RPMI7951 (cell line): ENCODE measurements at places on chromosomes 1 and 21.

DNA sequence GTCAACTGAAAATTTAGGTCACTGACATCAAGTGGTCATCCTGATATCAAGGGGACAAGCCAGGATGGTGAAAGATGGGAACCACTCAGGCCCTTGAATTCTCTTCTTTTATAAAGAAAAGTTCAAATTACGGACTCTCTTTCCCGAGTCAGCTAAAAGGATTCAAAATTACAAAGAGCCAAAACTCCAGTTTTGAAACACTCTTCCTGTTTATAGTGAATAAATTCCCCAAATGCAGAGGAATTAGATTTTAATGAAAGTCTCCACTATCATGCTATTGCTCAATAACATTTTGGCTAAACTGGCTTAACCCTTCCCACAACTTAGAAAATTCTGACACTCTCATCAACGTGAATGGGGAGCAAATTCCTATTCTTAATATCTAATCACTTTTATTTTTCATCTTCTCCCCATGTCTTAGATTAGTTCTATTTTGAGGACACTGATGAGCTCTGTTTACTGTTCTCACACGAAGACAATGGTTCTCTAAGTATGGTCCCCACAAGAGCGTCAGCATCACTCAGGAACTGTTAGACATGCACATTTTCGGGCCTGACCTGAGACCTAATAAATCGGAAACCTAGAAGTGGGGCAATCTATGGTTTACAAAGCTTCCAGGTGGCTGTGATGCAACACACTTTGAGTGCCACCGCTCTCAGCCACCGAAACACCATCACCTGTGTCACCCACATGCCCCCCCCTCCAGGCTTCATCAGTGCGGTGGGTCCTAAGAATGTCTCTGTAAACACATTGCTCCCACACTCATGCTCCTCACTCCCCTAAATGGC, 64.4 kb upstream of the TIAM1 start:
- no peak for DNase-seq

DNA sequence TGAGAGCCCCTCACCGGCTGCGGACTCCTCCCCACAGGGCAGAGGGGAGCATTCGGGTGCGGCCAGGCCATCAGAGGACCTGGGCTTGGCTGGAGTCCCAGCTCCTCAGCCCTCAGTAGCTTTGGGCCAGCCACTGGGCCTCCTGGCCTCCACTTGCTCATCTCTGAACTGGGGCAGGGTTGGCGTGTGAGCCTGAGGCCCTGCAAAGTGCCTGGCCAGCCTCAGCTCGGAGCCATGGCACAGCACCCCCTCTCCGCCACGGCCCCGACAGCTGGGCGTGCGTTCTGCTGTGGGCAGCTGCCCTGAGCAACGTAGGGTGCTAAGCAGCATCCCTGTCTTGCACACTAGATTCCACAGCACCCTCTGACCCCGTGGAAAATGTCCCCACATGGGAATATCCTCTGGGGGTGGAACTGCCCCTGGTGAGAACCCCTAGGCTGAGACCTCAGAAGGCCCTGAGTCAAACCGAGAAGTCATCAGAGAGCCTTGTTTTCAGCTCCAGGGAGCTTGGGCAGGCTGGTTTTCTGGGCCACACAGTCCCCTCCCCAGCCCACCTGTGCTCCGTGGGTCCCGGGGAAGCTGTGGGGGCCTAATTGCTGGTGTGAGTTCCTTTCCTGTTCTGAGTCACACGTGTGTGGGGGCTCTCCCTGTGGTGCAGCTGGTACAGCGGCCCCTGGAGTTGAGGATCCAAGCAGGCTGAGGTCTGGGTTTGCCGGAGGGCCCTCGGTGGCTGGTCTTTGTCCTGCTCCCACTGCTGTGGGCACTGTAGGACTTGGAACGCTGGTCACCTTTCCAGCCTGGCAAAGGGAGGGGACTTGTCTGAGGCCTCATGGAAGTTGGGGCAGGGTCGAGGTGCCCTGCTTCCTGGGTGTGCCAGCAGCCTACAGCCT, 24.5 kb downstream of the TP73 start:
- no peak for DNase-seq

GRCh38 chr1:154270833-154271232, 1.6 kb upstream of the HAX1 start:
- no peak for DNase-seq

GRCh38 chr1:79808816-79809475, 802.4 kb upstream of the ADGRL4 start:
- DNase-seq, result no peak

DNA sequence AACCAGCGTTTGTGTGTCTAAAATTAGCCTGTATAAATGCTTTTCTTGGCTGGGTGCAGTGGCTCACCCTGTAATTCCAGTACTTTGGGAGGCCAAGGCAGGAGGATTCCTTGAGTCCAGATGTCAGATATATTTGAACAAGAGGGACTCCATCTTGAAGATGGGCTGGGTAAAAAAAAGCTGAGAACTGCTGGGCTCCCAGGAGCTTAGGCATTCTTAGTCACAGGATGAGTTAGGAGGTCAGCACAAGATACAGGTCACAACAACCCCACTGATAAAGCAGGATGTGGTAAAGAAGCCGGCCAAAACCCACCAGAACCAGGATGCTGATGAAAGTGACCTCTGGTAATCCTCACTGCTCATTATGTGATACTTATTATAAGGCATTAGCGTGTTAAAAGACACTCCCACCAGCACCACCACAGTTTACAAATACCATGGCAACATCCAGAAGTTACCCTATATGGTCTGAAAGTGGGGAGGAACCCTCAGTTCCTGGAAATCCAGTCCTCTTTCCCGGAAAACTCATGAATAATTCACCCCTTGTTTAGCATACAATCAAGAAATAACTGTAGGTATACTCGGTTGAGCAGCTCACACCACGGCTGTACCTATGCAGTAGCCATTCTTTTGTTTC, 36.2 kb upstream of the ZNF496 start:
- DNase-seq, result peak; percentile 69

DNA sequence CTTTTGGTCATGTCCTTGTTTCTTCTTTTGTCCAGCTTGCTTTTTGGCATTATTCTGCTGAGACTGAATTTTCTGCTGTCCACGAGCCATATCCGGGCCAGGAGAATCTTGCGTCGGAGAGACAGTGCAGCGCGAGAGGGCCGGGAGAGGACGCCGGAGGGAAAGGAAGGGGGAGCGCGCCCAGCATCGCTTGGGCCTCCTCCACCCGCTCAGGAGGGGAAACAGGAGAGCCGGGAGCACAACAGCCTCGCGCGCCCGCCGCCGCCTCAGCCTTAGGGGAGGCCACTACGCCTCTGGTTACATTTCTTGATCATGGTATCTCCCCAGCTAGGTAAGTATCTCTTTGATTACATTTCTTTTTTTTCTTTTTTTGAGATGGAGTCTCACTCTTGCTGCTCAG, 7.4 kb upstream of the DEGS1 start:
- DNase-seq, result peak; percentile 56

- peak; percentile 52 for DNase-seq
These were observed 66.0 kb upstream of the EFHD2 start for GRCh38 chr1:15343729-15344128.

- DNase-seq, result no peak
These were observed 40.9 kb downstream of the MTARC1 start for GRCh38 chr1:220827445-220828178.

DNA sequence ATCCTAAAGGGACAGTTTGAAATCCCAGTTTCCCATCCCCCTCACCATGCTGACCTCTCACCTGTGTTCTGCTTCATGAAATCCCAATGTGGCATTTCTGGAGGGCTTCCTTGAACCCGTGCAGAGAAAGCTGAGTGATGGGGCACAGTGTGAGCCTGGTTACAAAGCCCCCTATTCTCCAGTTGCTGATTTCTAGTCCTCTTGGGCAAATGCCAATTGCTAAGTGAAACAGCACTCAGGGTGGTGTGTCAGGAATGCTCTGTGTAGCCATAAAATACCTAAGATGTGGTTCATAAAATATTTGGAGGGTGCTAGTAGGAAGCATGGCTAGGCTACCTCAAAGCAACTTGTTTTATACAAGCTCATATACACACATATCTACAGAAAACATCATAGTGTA, 32.0 kb downstream of the SUSD4 start:
- peak; percentile 23 for DNase-seq

DNA sequence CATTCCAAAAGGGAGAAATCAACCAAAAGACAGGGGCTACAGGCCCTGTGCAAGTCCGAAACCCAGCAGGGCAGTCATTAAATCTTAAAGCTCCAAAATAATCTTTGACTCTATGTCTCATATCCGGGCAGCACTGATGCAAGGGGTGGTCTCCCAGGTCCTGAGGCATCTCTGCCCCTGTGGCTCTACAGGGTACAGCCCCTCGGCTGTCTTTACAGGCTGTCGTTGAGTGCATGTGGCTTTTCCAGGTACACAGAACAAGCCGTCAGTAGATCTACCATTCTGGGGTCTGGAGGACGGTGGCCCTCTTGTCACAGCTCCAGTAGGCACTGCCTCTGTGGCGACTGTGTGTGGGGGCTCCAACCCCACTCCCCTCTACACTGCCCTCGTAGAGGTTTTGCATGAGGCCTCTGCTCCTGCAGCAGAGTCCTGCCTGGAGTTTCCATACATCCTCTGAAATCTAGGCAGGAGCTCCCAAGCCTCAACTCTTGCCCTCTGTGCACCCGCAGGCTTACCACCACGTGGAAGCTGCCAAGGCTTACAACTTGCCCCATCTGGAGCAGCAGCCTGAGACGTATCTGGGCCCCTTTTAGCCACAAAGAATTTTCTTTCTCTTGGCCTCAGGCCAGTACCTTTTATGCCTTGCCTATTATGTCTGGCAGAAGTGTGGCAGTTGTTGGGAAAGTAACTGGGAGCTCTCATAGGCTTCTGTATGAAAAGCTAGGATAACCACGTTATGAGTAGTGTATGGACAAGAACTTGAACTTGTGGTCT, 52.5 kb downstream of the POU2F1 start:
- peak; percentile 91 for DNase-seq

GRCh38 chr1:164560556-164560955, 1.6 kb downstream of the PBX1 start:
- DNase-seq, result no peak

DNA sequence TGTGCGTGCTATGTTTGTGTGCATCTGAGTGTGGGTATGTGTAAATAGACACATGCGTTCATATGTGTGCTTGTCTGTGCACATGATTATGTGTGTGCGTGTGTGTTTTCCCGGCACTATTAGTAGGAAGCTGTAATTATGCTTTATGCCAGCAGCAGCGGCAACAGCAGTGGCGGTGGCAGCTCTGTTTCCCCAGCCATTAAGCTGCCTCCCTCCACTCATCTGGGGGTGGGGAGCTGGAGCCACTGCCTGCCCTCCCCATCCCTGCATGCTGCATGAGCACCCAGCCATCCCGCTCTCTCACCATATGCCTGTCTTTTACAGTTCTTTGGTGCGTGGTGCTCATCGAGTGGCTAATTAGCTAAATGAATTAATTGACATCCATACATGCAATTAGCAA, 30.5 kb upstream of the ACOT11 start:
- DNase-seq, result no peak

DNA sequence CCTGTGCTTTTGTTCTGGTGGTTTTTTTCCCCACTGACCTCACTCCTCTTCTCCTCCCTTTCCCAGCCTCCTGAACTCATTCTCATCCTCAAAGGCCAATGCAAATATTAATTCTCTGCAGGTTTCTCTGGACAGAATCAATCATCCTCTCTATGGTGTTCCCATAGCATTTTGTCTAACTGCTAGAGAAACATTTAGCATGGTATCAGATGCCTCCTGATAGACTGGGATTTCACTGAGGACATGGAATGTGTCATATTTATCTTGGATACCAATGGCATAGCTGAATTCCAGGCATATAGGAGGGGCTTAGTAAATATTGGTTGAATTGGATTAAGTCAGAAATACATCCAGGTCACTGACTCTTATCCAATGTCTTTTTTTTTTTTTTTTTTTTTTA, 46.1 kb upstream of the SRP9 start:
- DNase-seq, result no peak

- DNase-seq, result peak; percentile 38
These were observed 136.7 kb upstream of the ETV3 start for GRCh38 chr1:157274698-157275534.

- no peak for DNase-seq
These were observed 17.4 kb downstream of the CNN3 start for GRCh38 chr1:94909486-94909885.

DNA sequence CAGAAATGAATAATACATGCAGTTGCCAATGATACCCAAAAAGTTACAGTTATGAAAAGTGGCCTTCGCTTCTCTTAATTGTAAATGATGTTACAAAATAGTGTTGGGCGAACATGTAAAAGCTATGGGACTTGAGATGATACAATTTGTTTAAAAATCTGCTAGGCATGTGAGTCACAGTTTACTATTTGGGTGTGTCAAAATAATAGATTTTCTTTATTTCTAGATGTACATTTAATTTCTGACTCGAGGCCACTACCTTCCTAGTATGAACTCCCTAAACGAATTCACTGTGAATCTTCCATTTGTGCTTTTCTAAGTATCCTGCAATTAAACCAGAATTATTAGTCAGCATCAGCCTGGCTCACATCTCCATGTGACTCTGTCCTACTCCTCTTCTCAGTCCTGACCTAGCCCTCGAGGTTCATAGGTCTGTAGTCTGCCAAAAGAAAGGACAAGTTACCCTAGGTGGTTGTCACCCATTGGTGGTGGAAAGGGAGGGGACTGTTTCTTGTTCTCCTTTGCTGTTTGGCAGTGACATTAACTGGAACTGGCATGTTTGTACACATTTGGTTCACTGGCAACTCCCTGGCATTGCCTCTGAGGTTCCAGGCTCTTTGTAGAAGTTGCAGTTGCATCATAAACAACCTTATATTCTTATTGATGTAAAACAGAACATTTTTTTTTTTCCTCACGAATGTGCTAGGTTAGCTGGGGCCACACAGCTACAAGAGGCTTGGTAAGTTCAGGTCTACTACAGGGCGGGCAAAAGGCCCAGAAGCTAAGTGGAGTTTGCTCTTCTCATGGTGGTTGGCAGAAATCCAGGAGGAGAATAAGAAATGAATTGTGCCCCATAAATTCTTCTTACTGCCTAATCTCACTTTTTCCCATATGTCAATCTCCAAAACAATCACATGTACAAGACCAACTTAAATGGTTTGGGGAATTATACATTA, 746.5 kb upstream of the ADAMTS5 start:
- no peak for DNase-seq

GRCh38 chr1:60129911-60130310, 56.3 kb upstream of the C1orf87 start:
- DNase-seq, result peak; percentile 36

DNA sequence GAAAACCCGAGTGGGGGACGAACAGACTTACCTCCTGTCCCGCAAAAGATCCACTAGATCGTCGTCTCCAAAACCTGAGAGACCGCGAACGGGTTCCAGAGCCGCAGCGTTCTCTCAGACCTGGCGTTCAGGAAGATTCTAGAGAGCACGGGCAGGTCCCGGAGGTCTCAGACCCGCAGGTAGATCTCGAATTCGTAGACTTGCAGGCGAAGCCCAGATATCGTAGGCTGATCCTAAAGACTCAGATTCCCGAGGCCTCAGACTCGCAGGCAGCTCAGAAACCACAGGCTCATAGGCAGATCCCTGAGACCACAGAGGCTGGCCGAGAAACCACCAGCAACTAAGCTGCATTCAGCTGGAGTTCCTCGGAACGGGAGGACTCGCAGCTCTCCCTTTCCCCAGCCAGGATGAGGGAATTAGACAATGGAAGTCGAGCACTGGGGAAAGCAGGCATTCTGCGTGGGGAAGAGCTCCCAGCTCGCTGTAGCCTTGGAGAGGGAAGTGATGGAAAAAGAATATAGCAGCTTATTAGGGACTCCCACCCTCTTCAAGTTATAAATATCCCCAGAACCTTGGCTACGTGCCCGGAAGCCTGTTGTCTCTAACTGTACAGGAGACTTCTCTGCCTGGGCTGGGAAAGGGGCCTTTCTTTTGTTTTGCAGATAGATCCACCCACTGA, at the start of gene ZNF436:
ZNF436 (minus strand) TSS at position 502 of the 679 bp plus-strand sequence. CDS start 1,831 bp downstream, outside the sequence.
- DNase-seq, result peak; percentile 89
